Right cardiac atrium (tissue), 5 donors: ENCODE measurements at places on chromosomes 5 and 9.

DNA sequence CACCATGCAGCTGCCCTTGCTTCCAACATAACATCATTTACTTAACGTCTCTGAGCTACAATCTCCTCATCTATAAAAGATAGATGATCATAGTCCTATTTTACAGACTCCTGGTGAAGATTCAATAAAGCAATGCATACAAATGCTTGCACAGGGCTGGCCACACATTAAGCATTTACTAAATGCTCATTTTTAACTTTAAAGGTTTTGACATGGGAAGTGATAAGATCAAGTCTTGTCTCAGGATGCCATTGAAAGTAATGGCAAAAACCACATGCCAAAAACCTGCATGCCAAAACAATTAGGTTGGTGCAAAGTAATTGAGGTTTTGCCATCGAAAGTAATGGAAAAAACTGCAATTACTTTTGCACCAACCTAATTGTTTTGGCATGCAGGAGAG lies 181.2 kb upstream of the ADRA1B start:
- DNase-seq: no peak

DNA sequence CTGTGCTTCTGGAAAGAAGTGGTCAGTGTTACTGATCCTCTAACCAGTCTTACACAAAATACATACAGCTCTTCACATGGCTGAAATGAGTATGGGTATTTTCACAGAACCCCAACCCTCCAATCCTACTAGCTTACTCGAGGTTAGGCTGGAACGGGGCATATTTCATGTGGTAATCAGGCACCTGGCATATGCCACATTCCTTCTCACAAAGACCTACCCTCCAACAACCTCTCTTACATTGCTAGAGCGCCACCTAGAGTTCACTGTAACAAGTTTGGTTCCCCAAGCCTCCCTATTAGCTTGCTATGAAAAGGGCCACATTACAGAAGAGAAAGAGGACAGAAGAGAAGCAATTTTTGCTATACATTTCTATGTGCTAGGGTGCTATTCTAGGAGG lies 597.3 kb downstream of the PRELID2 start:
- DNase-seq: no peak

- no peak for DNase-seq
These were observed 91.6 kb downstream of the NFIB start for GRCh38 chr9:14222149-14222835.

GRCh38 chr5:157819502-157820115 lies 39.3 kb downstream of the CLINT1 start:
- no peak for DNase-seq

DNA sequence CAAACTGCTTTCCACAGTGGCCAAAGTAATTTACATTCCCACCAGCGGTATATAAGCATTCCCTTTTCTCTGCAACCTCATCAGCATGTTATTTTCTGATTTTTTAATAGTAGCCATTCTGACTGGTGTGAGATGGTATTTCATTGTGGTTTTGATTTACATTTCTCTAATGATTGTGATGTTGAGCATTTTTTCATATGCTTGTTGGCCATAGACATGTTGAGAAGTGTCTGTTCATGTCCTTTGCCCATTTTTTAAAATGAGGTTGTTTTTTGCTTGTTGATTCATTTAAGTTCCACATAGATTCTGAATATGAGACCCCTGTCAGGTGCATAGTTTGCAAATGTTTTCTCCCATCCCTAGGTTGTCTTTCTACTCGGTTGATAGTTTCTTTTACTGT lies 254.5 kb upstream of the MPDZ start:
- no peak for DNase-seq

GRCh38 chr5:128199104-128199503 lies 115.5 kb downstream of the SLC12A2 start:
- no peak for DNase-seq

DNA sequence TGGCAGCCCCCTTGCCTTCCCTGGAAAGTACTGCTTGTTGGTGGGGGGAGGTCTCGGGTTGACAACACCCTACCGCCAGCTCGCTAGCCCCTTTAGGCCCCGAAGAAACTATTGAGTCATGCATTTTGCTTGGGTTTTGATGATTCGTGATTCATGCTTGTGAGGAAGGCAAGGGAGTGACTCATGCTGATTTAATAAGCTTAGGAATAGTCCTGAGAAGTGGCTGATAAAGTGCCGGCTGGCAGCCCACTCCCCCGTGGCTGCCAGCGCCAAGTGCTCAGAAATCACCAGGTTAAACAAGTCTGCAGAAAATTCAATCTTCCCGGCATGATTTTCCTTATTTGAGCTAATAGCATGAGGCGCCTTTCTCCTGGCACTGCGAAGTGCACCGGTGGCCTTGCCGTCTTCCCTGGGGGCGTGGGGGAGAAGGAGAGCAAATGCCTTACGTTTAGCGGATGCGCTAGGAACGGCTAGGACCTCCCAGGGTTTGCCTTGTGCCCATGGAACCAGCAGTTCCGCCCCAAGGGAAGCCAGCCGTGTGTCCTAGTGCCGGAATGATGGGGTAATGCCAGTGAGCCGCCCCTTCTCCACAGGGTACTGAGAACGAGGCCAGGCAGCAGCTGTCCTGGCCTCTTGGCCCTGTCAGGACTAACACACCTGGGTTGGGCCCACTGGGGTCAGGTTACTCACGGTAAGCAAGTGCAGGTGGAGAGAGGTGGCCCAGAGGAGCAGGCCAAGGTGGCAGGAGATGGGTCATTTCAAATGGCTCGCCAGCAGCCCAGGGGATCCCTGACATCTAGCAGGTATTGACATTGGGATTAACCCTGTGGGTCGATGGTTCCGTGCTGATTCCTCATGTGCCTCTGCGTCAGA lies 151.9 kb downstream of the MACROH2A1 start:
- no peak for DNase-seq

DNA sequence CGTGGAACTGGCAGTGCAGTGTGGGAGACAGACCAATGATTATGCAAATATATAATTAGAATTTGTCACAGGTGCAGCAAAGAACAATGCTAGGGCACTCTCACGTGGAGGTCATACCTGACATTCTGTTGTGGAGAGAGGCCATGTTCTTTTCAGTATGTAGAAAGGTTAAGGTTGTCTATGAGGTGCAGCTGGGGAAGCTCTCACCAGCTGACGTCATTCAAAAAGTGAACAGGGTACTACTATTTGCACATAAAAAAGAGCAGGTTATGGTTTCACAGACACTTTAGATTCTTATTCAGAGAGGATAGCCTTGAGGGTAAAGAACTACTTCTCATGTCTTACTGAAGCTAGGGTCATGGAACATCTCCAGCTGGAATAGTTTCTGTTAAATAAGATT lies 19.1 kb downstream of the SH3GL2 start:
- DNase-seq: no peak

GRCh38 chr5:155459889-155460500 lies 446.4 kb downstream of the KIF4B start:
- DNase-seq: no peak

- peak; percentile 25 for DNase-seq
These were observed 516 bp downstream of the MAST4 start for GRCh38 chr5:66596636-66597182.

GRCh38 chr5:56159521-56159947 lies 73.6 kb downstream of the ANKRD55 start:
- no peak for DNase-seq

DNA sequence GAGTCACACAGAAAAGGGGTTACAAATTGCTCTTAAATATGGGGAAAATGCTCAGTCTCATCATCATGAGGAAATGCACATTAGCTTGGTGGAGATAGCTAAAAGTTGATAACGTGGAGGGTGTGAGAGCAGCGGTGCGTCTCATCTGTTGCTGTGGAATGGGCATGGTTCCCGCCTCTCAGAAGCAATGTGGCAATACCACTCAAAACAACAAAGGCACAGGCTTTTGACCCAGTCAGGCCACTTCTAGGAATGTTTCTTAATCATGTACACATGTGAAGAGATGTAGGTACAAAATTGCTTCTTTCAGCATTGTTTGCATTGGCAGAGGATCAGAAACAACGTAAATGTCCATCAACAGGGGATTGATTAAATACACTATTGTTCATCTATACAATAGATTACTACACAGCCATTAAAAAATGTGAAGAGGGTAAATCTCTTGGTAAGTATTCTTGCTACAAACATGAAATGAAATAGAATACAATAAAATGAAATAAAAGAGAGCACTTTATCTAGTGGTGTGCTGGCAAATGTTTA lies 212.6 kb upstream of the MSX2 start:
- no peak for DNase-seq

DNA sequence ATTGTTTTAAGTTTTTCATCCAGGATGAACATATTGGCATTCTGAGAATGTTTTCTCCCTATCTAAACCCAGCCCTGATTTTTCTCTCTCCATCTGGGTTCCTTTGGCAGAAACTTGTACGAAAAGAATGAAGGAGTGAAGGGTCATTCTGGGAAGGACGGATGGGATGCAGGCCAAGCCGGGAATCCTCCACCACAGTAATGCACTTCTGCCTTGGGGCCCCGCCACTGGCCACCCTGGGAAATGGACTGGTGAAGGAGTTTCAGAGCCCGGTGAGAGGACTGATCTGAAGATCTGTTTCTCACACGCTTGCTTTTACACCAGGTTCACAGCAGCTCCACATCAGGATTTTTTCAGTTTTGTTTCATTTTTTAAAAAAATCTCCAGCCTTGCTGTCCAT lies 554.8 kb downstream of the BNC2 start:
- DNase-seq: no peak

GRCh38 chr9:105437704-105438103 lies 10.1 kb upstream of the FSD1L start:
- no peak for DNase-seq

DNA sequence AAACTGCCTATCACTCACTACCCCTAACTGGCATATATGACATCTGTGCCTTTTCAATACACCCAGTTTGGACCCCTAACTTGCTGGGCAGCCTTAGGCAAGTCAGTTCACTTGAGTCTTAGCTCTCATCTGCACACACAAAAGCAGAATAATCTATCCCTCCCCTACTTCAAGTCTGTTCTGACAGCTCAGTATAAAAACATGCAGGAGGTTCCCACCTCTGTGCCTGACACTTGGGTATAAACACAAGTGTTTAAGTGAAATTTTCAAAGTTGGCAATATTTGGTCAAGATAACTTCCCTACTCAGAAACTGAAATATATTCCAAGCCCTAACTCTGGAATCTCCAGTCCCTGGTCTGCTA lies 12.6 kb downstream of the HNRNPH1 start:
- no peak for DNase-seq

DNA sequence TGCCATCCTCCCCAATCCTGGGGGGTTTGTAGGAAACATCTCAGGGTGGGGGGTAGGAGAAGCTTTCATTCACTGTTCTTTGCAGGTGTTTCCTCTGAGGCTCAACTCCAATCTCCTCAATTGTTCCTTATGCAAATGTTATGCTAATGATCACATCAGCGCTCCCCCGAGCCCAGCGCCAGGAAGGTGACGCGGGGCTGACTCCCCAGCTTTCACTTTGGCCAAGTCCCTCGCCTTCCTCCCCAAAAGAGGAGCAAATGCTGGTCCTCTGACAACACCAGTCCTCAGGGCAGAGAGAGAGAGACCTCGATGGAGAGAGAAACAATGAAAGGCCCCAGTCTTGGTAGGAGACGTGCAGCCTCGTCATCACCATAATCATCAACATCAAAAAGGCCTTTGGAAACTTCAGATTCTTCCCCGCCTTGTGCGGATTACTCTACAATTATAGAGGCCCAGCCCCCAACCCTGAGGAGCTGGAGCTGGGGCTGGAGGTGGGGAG lies 39.1 kb downstream of the PCDH1 start:
- no peak for DNase-seq

GRCh38 chr9:127793093-127793708 lies 7.4 kb downstream of the CDK9 start:
- peak; percentile 12 for DNase-seq

- no peak for DNase-seq
These were observed 470.0 kb downstream of the PRDM9 start for GRCh38 chr5:23977365-23977764.

DNA sequence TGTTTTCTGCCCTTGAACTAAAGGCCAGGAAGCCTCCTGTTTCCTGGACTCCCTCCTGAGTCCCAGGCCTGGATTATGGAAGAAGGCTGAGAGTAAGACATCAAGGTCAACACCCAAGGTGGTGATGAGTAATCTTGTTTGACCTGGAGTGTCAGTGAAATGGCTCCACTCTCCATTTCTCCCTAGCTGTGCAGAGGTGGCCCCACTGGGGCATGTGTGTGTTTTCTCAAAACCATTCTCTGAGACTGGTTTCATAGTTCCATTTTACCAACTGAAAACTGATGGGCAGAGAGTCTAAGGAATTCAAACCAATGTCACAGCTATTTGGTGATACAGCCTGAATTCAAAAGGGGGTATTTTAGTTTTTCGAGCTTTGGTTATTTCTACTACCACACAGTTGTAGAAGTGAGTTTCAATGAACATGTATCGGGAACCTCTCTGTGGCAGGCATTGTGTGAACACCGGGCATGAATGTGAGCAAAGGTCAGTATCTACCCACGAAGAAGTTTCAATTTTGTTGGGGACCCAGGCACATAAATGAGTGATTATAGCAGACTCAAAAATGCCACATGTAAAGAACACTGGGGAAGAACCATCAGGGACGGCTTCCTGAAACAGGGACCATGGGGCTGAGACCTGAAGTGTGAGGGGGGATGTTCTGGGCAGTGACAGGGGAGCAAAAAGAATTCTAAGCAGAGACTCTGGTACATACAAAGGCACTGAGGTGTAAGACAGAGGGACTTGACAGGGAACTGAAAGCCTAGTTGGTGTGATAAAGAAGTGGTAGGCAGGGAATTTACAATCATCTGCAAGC lies 269.6 kb upstream of the KLF4 start:
- DNase-seq: no peak

- DNase-seq: peak; percentile 60
These were observed 10.6 kb downstream of the TMEM250 start for GRCh38 chr9:136107953-136108647.

GRCh38 chr9:136806067-136806466 lies 1.7 kb upstream of the RABL6 start:
- DNase-seq: peak; percentile 55

- DNase-seq: no peak
These were observed 35.3 kb downstream of the ERBIN start for GRCh38 chr5:65961633-65962032.

- no peak for DNase-seq
These were observed 16.6 kb upstream of the HEMGN start for GRCh38 chr9:97954550-97954989.

GRCh38 chr9:130824643-130825350 lies 10.3 kb upstream of the ABL1 start:
- no peak for DNase-seq

DNA sequence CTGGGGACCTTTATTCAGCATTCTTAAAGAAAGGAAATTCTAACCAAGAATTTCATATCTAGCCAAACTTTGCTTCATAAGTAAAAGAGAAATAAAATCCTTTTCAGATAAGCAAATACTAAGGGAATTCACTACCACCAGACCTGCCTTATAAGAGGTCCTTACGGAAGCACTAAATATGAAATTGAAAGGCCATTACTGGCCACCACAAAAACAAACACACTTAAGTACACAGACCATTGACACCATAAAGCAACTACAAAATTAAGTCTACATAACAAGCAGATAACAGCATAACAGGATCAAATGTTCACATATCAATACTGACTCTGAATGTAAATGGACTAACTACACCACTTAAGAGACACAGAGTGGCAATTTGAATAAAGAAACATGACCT lies 361.4 kb upstream of the POU5F2 start:
- DNase-seq: no peak
